ENCODE measurements at places on chromosomes 13 and 19. TPM values are rescaled to one million over a fixed set of nuclear protein-coding genes. Genes with fewer than 3 reads are reported as not detected.

- H3K4me3 ChIP-seq, result no peak overlapping the region
- no peaks in the 10 kb centered on the region for H3K4me1 ChIP-seq
- no peak for DNase-seq
- peaks cover 25% of the 10 kb centered on the region for H3K36me3 ChIP-seq
- H3K27me3 ChIP-seq, result no peaks in the 10 kb centered on the region
Observed at GRCh38 chr19:542173-542866, 1.5 kb upstream of the GZMM start.

DNA sequence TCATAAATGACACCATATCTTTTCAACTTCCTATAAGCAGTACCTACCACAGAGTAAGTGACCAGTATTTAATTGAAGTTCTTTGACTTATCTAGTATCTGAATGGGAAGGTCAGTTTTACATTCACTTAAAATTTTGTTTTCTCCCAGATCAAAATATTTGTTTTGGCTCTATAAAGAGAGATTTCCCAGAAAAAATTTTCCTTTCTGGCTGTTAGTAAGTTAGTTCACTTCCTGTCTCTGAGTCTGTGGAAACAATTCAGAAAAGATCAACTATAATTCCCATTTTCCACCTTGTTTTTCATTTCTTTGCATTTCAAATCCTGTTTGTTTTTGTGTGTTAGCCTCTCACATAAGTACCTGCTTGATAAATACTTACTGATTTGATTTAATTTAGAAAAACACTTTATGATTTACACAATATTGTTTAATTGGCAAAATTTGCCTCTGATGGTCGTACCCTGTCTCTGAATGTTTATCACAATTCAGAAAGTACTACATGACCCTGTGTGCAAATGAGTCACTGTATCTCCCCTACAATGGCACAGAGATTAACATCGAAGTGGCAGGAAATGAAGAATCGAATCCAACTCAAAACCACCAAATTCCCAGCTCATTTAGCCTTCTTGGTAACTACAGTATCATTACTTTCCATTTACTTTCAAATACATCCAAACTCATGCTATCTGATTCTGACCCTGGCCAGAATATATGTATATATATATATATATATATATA, 15.4 kb upstream of the MED4 start:
- no peak overlapping the region for H3K4me3 ChIP-seq
- H3K4me1 ChIP-seq, result no peaks in the 10 kb centered on the region
- no peak overlapping the region for H3K27ac ChIP-seq
- no peaks in the 10 kb centered on the region for H3K36me3 ChIP-seq

GRCh38 chr13:33994198-33994597, 176.2 kb downstream of the RFC3 start:
- no peak overlapping the region for H3K4me3 ChIP-seq
- DNase-seq, result no peak
- H3K27ac ChIP-seq, result no peak overlapping the region
- no peaks in the 10 kb centered on the region for H3K4me1 ChIP-seq
- H3K27me3 ChIP-seq, result no peaks in the 10 kb centered on the region
- H3K36me3 ChIP-seq, result no peaks in the 10 kb centered on the region

DNA sequence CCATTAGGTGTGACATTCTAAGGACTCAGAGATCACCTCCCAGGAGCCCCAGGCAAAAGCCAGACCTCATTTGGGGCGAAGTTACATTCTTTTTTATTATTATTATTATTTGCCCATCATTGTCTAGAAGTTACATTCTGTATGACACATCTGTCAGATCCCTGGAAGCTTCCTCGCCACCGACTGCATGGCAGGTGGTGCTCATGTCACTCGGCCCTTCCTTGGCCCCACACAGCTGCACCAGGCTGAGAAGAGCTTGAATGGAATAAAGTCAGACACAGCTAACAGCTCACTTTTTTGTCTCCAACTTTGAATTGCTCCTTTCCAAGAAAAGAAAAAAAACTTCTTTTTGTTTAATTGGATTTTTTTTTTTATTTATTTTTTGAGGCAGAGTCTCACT, 41.4 kb upstream of the LDLR start:
- H3K27ac ChIP-seq, result no peak overlapping the region
- H3K36me3 ChIP-seq, result peaks cover 45% of the 10 kb centered on the region
- no peaks in the 10 kb centered on the region for H3K4me1 ChIP-seq
- DNase-seq, result no peak
- no peaks in the 10 kb centered on the region for H3K27me3 ChIP-seq

DNA sequence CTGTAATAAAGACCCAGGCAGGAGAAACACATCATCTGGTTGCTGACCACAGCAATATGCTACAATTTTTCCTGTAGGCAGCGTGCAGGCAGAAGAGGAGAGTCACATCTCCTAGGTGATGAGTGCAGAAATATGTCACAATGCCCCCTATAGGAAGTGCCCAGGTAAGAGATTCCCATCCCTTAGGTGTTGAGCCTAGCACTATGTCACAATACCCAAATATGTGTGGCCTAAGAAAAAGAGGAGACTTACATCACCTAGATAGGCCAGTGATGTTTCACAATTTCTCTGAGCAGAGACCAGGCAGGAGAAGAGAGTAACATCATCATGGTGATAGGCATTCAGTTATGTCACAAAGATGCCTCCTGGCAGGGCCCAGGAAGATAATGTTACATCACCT, 49.4 kb upstream of the ZNF728 start:
- H3K4me1 ChIP-seq, result no peaks in the 10 kb centered on the region
- H3K27me3 ChIP-seq, result no peaks in the 10 kb centered on the region
- H3K4me3 ChIP-seq, result no peak overlapping the region

- no peaks in the 10 kb centered on the region for H3K36me3 ChIP-seq
- peaks cover 4% of the 10 kb centered on the region for H3K27me3 ChIP-seq
- H3K27ac ChIP-seq, result no peak overlapping the region
- no peak for DNase-seq
- H3K4me1 ChIP-seq, result no peaks in the 10 kb centered on the region
Observed at GRCh38 chr13:91948736-91949135, 550.3 kb downstream of the GPC5 start.

DNA sequence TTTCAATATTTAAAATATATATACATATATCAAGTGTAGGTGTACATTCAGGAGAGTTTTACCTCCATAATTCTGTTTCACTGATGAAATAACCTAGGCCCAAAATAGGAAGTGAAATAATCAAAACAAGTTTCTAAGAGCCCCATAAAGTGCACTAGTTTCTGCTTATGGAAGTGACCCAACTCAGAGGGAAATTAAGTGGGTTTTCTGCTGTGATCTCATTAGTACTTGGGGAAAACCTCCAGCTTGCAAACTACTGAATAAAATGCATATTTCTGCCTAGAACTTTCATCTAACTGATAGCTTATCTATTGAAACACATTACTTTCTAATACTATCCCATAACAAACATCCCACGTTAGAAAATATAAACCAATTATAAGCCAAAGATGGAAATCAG, 45.4 kb upstream of the MIR17HG start:
- no peak for DNase-seq
- H3K27ac ChIP-seq, result no peak overlapping the region
- H3K4me3 ChIP-seq, result no peak overlapping the region
- H3K27me3 ChIP-seq, result peaks cover 4% of the 10 kb centered on the region

DNA sequence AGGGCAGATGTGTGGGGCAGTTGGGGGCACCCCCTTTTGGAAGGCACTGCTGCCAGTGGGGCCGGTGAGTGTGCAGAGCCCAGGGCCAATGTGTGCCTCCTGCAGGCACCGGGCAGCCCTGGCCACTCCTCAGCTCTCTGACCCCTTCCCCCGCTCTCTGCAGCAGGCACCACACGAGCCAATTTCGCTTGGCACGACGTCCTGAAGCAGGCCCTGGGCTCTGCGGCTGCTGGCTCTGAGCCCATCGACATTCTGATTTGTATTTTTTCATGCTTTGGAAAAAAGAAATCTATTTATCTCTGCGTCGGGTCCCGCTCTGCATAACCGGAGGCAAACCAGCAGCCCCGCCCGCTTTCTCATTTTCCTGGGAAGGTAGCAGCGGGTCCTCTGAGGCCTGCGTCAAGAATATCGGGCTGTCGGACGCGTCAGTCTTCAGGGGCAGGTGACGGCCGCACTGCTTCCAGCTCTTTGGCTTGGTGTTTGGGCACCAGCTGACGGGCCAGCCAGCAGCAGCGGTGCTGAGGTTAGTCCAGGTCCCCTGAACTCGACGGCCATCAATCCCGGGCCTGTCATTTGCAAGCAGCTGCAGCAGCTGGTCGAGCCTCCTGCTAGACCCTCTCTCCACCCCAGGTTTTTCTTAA, 134.3 kb downstream of the KDM4B start:
- H3K27ac ChIP-seq, result peak overlapping the region; percentile 87
- H3K4me3 ChIP-seq, result peak overlapping the region; percentile 5

DNA sequence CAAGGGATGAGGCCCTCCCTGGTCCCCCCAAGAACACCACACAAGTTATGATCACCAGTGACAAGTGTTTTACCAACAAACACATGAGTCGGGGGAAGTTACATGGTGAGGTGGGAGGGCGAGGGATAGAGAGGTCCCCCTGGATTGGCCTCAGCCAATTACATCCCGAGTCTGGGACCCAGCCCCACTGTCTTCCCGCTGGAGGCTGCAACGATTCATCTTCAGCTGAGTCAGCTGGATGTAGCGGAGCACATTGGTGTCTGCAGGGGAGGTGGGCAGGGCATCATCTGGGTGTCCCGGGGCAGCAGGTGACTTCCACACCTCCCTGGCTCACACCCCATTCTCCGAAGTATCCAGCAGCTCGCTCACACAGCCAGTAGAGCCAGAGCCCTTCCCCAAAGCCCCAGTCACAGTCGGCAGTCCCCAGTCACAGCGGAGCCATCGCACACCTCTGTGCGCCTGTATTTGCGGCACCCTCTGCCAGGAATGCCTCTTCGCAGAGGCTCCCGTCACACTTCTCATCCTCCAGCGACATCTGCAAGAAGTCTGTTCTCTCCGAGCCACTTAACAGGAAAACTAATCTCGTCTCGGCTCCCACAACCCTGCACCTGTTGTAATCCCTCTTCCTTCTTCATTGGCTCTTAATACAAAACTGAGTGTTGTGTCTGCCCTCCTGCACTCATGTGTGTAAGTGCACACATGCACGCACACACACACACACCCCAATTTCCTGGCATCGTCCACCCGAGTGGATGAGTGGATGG, 2.0 kb downstream of the TTC9B start:
- H3K4me3 ChIP-seq, result no peak overlapping the region
- H3K27me3 ChIP-seq, result peaks cover 31% of the 10 kb centered on the region
- H3K27ac ChIP-seq, result no peak overlapping the region
- H3K36me3 ChIP-seq, result no peaks in the 10 kb centered on the region
- DNase-seq, result no peak

DNA sequence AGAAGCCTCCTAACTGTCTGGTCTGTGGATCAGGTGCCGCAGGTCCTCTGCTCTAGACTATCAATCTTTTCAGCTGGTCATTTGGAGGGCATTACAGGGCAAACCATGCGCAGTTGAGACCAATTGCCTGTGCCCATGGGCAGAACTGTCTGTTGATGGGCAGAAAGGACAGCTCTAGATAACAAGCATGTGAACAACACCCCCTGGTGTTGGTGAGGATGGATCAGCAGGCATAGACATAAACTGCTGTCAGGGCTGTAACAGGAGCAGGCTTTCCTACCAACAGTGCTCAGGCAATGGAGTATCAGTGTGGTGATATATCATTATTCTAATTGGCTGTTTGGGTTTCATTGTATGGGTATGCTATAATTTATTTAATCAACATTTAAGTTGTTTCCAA, 104.7 kb upstream of the KL start:
- no peaks in the 10 kb centered on the region for H3K4me1 ChIP-seq
- H3K36me3 ChIP-seq, result no peaks in the 10 kb centered on the region
- no peak overlapping the region for H3K4me3 ChIP-seq
- peak; percentile 70 for DNase-seq
- no peaks in the 10 kb centered on the region for H3K27me3 ChIP-seq
- no peak overlapping the region for H3K27ac ChIP-seq

- no peaks in the 10 kb centered on the region for H3K27me3 ChIP-seq
- peaks cover 13% of the 10 kb centered on the region for H3K4me1 ChIP-seq
- H3K36me3 ChIP-seq, result peaks cover 33% of the 10 kb centered on the region
- peak overlapping the region; percentile 92 for H3K4me3 ChIP-seq
Observed at GRCh38 chr19:57282011-57282643, 1.8 kb downstream of the ZNF460 start.

DNA sequence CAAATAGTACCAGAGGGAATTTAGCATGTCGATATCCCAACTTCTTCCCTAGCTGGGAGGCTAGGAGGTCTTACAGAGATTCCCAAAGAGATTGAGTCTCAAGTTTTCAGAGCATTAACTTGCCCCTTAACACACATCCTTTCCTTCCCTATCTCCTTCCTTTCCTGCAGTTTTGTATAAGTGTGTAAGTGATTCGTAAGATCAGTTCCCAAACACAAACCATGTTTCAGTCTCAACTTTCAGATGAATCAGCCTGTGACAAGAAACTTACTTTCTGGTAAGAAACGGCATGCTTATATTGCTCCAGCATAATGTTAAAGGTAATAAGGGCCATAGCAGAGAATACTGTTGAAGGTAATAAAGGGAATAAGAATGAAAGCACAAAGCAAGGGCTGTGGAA, 472.2 kb downstream of the LIG4 start:
- no peaks in the 10 kb centered on the region for H3K27me3 ChIP-seq
- no peak for DNase-seq
- H3K27ac ChIP-seq, result no peak overlapping the region
- no peak overlapping the region for H3K4me3 ChIP-seq
- H3K4me1 ChIP-seq, result no peaks in the 10 kb centered on the region

The CAPS gene
- total RNA-seq, result 0.92 TPM

The SLC1A6 gene
- total RNA-seq, result 0.26 TPM

The MEDAG gene
- total RNA-seq, result not detected

The ZNF90 gene
- total RNA-seq, result 0.41 TPM

The NKPD1 gene
- 0.30 TPM for total RNA-seq

The FUT3 gene
- not detected for total RNA-seq

Measured in A673 (cell line).